ENCODE measurements at places on chromosomes 4 and X.

GRCh38 chr4:102493794-102494193, 7.4 kb upstream of the NFKB1 start:
- DNase-seq, result no peak

DNA sequence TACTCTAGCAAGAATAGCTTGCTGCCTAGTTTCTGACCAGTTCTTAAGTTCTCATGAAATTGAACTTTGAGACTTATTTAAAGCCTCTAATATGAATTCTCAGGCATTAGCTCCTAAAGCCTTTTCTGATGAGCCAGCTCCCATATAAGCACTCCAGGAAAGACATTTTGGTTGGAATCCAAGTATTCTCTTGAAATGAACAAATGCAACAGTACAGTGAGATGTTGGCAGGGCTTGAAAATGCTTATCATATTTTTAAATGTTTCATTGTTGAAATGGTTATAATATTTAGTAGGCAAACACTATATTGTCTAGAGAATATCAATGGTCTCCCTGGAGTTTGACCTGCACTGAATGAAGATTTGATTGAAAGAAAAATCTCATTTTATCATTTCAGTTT, 240.3 kb downstream of the ANK2 start:
- no peak for DNase-seq

- no peak for DNase-seq
Observed at GRCh38 chr4:76823495-76823894, 74.4 kb downstream of the SOWAHB start.

- no peak for DNase-seq
Observed at GRCh38 chr4:114673306-114673705, 74.7 kb downstream of the UGT8 start.

GRCh38 chr4:40321574-40322275, 13.4 kb upstream of the CHRNA9 start:
- DNase-seq, result peak; percentile 80

GRCh38 chr4:69999420-69999819, 3.7 kb downstream of the STATH start:
- DNase-seq, result no peak

Data from foreskin melanocyte (primary cell).